ENCODE measurements at places on chromosomes 5 and 9. TPM values are rescaled to one million over a fixed set of nuclear protein-coding genes. Genes with fewer than 3 reads are reported as not detected.

Gene RASGRF2
- 53.7 TPM for total RNA-seq

Gene KCNT1
- not detected for total RNA-seq

Gene PCDHB13
- 0.29 TPM for total RNA-seq

Gene GDA
- under 0.01 TPM for total RNA-seq

Gene MARCHF11
- not detected for total RNA-seq

Gene MYO10
- total RNA-seq, result 265 TPM

Data from placental pericyte (primary cell).